Ascending aorta (tissue), 2 donors: ENCODE measurements at places on chromosomes 2 and 18.

DNA sequence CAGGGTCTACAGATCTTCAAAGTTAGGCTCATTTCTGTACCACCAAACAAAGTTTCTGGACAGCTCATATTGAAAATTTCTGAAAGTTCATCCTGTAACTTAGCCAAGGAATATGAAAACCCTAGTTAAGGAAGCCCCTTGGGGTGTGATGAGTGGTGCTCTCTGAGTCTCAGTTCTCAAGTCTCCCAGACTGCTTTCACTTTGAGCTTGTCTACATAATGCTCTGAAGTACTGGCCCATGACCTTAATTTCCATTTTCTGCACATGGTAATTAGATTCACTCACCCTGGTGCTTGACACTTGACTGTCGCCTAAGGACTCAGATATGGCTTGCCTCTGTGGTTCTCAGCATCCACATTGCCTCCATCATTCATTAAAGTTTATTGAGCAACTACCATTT is 51.7 kb upstream of the SATB2 start:
- DNase-seq, result no peak

GRCh38 chr2:218744615-218745014 is 34.0 kb downstream of the TTLL4 start:
- DNase-seq, result no peak

GRCh38 chr18:14914771-14915170 is 166.8 kb downstream of the ANKRD30B start:
- no peak for DNase-seq

- DNase-seq, result no peak
These were observed 42.9 kb downstream of the SH3BP4 start for GRCh38 chr2:234994438-234995321.

DNA sequence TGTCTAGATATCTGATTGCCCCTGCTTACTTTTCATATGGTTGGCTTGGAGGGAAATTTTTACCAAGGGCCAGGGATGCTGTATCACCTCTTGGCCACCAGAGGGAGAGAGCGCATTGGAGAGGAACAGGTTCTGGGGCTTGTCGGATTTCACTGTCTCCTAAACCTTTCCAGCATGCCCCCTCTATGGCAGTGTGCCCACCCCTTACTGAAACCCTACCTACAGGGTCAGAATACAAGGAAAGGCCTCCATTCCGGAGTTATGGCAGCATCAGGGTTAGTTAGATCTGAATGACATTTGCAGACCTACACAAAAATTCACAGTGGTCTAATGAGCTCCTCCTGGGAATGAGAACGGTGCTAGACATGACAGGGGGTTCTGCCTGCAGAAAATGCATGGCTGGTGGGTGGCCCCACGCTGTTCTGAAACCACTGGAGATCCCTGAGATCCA is 5.8 kb downstream of the SLC14A2 start:
- DNase-seq, result no peak

GRCh38 chr18:3463051-3463450 is 13.1 kb downstream of the TGIF1 start:
- DNase-seq, result no peak

GRCh38 chr2:187129868-187130267 is 280.9 kb upstream of the ZSWIM2 start:
- no peak for DNase-seq

DNA sequence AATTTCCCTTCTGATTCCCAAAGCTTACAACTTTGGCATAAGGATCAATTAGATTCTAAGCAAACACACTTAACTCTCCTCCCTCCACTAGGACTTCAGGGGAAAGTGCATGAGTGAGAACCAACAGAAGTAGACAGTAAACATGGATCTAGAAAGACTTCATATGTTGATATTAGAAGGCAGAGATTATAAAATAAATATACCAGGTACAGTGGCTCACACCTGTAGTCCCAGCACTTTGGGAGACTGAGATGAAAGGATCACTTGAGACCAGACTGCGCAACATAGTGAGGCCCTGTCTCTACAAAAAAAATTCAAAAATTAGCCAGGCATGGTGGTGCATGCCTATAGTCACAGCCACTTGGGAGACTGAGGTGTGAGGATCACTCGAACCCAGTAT is 15.9 kb downstream of the NBEAL1 start:
- DNase-seq, result no peak

- DNase-seq, result no peak
These were observed 8.1 kb downstream of the EMX1 start for GRCh38 chr2:72925328-72925943.

DNA sequence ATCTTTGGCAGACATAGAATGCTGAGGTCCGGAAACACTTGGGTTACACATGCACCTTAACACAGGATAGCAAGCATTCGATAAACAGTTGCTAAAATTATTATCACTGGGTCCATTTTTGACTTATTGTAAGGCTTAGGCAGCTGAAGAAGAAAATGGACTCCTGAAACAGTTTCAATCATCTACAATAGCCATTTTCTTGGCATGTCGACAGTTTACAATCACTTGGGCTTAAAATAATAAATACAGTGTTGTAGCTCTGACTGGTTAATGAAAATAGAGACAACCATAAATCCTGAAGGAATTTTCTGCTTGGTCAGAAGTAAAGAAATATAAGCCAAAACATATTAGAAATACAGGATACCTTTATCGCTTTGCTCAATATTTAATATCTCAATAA is 169.2 kb downstream of the XIRP2 start:
- no peak for DNase-seq

GRCh38 chr2:201151127-201151981 is 31.6 kb upstream of the CASP10 start:
- no peak for DNase-seq

DNA sequence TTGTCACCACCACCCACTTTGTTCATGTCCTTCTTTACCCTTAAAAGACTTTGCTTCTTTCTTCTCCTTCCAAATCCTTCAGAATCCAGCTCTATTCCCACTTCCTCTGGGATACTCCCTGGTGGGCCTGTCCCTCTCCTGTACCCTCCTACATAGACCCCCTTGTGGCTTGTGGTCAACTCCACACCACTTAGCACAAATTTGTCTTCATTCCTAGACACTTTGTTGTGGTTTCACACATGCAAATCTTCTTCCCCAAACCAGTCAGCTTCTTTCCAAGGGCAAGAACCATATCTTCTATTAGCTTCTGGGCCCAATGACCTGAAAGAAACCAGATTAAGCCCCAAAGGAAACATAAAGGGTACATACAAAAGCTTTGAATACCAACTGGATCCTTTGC is 342.4 kb downstream of the TNS1 start:
- DNase-seq, result no peak
